ENCODE measurements at places on chromosomes 2 and 18.

GRCh38 chr2:18445433-18446320 lies 114.8 kb downstream of the RDH14 start:
- DNase-seq, result no peak

GRCh38 chr18:48922801-48923730 lies 27.7 kb downstream of the SMAD7 start:
- peak; percentile 46 for DNase-seq

DNA sequence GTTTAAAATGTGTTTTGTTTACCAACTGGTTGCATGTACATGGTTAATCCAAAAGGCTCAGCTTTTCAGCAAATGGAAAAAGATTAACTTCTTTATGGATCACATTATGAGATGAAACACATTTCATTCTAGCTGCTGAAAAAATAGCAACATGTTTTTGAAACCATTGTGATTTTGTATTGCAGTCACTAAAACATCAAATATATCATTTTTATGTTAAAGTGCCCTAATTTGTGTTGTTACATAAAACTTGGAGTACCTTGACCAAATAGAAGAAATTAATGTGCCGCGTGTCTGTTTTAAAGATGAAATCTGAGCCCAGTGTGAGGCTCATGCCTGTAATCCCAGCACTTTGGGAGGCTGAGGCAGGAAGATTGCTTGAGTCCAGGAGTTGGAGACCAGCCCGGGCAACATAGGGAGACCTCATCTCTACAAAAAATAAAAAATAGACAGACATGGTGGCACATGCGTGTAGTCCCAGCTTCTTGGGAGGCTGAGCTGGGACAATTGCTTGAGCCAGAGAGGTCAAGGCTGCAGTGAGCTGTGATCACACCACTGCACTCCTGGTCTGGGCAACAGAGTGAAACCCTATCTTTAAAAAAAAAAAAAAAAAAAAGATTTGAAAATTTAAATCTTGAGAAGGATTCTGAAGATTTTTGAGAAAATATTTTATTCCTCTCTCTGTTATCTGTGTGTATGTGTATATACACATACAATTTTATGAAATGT lies 96.6 kb downstream of the FMNL2 start:
- no peak for DNase-seq

- DNase-seq, result no peak
These were observed 82.3 kb downstream of the FAM117B start for GRCh38 chr2:202716953-202717597.

GRCh38 chr18:14085770-14086457 lies 46.3 kb downstream of the ZNF519 start:
- DNase-seq, result no peak

DNA sequence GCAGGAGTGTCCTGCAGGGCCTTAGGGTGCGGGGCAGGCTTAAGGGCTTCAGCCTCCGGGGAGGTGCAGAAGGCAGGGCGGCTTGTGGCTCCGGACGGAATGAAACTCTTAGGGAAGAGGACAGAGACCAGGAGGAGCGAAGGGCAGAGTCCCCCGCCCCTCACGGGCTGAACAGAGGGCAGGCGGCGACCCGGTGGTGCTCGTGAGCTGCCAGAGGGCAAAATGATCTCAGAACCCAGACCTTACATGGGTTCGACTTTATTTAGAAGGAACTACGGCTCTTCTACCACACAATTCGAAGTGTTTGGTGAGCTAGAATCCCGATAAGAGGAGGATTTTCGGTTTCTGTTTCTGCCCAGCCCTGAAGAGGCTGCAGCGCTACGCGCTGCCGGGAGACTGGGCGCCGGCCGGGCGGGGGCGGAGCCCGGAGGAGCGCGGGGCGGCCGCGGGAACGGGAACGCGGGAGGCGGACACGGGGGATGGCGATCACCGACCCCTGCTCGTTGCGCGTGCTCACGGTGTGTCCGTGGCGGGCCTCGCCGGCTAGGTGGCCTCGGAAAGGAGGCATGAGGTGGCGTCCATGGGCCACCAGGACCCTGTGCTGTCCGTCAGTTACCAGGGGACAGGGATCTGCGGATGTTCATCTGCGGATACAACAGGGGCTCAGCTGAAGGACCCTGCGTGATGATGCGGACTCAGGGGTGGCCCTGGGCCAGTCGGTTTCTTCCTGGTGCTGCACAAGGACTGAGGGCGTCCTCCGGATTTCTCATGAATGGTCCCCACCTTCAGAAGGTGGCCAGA lies 4.2 kb upstream of the SP100 start:
- DNase-seq, result peak; percentile 56

DNA sequence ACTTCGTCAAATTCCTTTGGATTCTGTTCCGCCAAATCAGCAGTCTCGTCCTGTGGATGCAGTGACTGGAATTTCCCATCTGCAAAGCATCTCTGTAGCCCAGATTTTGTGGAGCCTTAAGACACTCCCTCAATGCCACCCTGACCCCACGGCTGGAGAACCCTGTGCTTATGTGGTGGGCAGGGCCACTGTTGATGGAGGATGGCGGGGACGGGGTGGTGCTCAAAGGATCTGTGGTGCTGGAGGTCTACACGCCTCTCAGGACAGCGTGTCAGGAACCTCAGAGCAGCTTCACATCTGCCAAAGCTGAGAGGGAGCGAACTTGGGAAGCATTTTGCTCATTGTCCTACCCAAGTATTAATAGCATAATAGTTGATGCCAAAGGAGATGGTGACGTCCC lies 200.1 kb downstream of the MGAT5 start:
- DNase-seq, result no peak

DNA sequence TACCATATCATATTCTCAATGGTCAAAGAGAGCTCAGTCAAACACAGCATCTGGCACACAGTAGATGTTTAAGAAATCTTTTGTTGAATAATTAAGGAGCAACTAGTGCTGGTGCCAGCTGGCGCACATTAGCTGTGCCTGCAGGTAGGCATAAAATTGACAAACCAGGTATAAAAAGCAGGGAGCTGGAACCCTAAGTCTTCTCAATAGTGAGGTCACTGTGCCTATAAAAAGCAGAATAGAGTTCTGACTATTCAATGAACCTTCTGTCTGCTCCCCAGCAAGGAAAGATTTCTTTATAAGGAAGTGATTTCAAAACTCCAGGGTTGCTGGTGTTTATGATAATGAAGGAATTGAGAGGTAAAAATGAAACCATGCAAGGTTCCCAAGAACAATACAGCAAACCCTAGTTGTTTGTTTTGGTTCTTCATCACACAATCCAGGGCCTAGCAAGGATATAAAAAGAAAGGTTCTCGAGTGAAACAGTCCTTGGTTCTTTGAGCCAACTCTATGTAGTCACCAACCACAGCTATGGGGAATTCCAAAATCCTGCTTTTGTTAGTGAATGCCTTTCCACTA lies 76.1 kb downstream of the THADA start:
- peak; percentile 68 for DNase-seq

DNA sequence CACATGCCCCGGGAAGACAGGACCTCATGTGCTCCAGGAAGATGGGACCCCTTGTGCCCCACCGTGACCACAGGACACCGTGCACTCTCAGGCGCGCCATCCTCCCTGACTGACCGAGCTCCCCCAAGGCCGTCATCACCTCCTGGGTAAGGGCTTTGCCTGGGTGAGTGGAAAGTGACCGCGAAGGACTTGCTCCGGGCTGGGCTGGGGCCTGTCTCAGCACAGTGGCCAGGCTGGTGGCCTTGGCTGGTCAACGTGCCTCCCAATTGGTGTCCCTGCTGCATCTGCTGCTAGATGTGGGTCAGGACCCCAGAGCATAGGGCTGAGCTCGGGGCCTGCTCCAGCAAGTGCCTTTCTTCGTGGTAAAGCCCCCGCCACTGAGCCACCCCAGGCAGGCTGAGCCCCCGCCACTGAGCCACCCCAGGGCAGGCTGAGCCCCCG lies 69.7 kb upstream of the CTDP1 start:
- no peak for DNase-seq

DNA sequence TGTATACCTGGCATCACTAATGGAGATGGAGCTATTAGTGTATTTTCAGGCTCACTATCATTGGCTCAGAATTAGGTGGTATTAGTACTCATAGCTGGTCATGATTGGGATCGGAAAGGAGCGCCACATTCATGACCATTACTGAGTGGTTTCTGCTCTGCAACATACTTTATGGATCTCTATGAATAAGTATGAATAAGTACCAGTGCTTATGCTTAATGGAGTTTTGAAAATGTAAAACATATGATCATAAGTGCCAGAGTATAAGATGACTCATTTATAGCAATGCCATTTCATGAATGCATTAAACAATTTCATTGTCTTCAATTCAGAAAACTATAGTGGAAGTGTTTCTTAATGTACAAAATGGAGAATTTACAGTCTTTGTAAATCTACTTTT lies 156.7 kb downstream of the GALNT3 start:
- DNase-seq, result no peak

Measured in CD14-positive monocyte (primary cell).